ENCODE measurements at places on chromosomes 7 and 10. TPM values are rescaled to one million over a fixed set of nuclear protein-coding genes. Genes with fewer than 3 reads are reported as not detected.

DNA sequence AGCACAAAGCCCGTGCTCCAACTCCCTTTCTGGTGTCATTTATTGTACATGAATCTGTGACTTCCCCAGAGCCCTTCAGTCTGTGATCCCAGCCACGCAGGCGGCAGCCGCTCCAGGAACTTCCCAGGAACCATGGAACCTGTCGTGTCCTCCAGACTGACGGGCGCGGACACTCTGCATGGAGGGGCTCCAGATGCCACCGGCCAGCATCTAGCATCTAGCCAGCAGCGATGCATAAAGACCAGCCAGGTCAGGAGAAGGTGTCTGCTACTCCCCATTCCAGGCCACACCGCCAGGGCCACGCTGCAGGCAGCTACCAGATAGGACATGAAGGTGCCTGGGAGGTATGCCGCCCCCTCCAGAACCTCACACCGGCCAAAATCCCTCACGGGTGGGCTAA is 77.4 kb downstream of the PRKAG2 start:
- DNase-seq: no peak

DNA sequence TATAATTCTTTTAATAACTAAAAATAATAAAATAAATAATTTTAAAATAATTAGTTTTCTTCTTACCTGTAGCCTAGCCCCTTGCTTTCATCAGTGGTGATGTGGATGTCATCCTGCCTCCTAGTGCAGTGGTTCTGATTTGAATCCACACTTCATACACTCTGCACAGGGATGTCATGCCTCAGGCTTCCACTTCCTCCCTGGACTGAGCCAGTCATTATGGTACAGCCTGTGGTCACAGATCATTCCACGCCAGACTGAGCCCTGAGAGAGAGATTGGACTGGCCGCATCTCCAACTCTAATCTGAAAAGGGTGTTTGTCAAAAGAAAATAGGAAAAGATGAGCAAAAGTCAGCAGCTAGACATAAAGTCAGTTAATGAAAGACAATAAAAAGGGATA is 436.2 kb upstream of the IGFBP3 start:
- no peak for DNase-seq

DNA sequence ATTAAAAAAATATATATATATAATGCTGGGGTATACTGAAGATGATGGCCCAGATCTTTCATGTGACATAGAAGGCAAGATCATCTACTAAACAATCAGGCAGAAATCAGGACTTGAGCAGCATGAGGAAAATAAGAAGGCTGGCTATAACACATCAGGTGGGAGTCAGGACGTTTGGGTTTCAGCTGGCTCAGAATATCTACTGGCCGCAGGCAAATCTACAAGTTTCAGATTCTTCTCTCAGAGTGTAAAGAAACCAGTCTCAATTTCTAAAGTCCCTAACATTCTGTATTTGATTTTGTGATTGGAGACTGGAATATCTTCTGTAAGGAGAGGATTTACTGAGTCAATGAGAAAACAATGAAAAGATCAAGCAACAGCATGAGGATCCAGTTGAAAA is 37.7 kb upstream of the FAM3C start:
- no peak for DNase-seq

PPP1R3C gene
- 2.8 TPM for total RNA-seq

GRCh38 chr7:117237646-117238045 is 85.2 kb downstream of the WNT2 start:
- DNase-seq: no peak

C10orf90 gene
- 0.85 TPM for total RNA-seq

GRCh38 chr10:60955957-60956425 is 12.0 kb upstream of the RHOBTB1 start:
- no peak for DNase-seq

DNA sequence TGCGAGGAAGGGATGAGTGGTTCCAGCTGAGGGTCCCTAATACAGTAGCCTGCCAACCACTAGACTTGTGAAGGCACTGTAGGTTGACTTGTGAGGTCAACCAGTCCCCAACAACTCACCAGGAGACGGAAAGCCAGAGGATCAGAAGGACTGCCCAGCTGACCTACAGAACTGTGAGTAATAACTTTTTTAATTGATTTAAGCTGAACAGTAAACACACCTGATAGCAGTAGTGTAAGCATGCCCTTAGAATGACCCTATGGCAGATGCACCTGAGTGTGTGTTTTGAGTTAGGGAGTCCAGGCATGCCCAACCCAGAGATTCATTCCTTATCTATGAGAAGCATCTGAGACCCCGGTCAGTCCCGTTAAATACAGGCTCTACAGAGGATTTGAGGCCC is 14.1 kb downstream of the PRLHR start:
- no peak for DNase-seq

GRCh38 chr10:73762915-73763314 is 18.7 kb downstream of the SEC24C start:
- no peak for DNase-seq

C10orf53 gene
- total RNA-seq: not detected

DNA sequence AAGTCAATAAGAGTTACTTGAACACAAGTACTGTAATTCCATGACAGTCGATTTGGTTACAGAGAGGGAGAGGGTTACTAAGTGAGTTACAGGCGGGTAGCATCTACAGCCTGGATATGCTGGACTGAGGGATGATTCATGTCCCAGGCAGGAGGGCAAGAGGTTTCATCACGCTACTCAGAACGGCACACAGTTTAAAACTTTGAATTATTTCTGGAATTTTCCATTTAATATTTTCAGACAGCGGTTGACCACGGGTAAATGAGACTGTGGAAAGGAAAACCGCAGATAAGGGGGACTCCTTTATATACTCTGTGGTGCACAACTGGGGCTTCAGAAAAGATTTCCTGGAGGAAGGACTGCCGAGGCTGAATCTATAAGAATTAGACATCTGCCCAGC is 25.7 kb upstream of the LRRC4 start:
- DNase-seq: no peak

GRCh38 chr7:15424468-15424867 is 137.3 kb downstream of the AGMO start:
- DNase-seq: no peak

STRIP2 gene
- total RNA-seq: 6.5 TPM

DNA sequence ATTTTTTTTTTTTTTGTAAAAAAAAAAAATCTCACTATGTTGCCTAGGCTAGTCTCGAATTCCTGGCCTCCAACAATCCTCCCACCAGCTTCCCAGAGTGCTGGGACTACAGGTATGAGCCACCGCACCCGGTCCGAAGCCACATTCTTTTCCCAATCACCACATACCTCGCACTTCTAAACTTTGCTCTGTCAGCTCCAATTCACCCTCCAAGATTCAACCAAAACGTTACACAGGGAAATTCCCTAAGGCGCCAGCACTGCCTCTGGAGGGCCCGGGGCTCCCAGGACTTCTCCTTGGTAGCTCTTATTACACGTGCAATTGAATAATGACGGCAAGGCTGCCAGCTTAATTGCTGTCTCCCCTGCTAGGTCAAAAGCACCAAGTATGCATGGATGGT is 10.3 kb upstream of the DNAAF5 start:
- no peak for DNase-seq

- peak; percentile 17 for DNase-seq
These were observed 95.5 kb downstream of the FAM204A start for GRCh38 chr10:118246332-118247295.

DNA sequence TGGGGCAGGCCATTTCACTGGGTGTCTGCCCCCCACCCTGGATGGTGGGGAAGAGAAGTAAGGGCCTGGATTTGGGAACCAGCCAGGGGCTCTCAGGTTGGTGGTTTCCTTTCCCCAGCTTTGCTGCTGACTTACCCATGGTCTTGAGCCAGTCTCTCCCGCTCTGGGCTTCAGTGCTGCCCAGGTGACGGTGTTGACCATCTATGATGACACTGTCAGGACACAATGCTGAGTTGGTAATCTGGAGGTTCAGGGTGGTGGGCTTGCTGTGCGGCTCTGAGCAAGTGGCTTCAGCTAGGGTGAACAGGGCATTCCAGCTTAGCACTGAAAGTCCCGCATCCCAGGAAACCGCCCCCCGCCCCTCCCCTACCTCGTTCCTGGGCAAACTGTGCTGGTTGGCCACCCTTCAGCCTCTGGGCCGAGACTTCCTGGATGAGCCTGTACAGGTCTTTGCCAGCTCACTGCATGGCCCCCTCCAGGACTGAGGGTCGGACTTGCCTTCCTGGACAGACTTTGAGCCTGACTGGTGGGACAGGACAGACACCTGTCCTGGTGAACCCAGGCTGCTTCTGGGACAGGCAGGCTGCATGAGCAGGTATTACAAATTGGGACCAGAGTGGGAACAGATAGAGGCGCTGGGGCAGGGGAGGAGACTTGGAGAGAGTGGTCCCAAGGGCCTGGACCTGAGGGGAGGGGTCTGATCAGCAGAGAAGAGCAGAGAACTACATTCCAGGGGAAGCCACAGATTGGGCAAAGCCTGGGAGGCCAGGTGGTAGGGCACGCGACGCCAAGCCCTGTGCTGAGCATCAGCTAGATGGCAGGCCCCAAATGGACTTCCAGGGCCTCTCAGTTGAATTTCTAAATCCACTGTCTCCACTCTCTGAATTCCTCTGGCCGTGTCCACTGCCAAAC is 19.9 kb upstream of the ZMIZ1 start:
- peak; percentile 11 for DNase-seq

- DNase-seq: peak; percentile 54
These were observed 20.2 kb downstream of the TOMM7 start for GRCh38 chr7:22802426-22802825.

ASB10 gene
- not detected for total RNA-seq

RADIL gene
- total RNA-seq: 8.6 TPM

DPP6 gene
- total RNA-seq: 0.07 TPM

MRLN gene
- not detected for total RNA-seq

DNA sequence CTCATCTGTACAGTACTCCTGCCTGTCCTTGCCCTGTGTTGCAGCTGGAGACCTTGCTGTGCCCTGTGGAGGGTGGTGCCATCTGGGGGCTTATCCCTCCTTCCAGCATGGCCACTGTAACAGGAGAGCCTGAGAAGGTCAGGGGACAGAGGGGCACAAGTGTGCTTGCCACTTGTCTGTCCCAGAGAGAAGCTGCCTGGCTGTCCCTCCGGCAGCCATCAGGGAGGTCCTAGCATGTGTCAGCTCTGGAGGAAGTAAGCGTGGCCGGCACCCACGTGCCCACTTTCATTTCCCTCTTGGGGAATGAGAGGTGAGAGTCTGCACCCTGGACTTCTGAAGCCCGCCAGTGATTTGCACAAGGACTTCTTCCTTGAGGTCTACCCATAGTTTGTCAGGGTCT is 97.0 kb upstream of the PPIF start:
- DNase-seq: no peak

DNA sequence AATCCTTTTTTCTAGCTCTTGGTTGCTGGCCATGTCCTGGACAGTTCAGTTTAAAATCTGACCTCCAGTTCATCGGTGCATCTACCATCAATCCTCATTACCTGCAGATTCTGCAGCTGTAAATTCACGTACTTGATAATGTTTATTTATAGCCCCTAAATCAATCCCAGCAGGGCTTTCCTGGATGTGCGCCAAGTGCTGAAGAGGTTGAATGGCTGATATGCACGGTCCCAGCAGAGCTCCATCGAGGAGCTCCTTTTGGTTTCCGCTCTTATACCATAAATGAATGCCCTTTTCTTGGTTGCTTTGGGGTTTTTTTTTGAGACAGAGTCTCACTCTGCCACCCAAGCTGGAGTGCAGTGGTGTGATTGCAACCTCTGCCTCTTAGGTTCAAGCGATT is 91.2 kb upstream of the CCZ1B start:
- DNase-seq: no peak

SPDYE18 gene
- total RNA-seq: not detected

MIOS gene
- 38.8 TPM for total RNA-seq

DNA sequence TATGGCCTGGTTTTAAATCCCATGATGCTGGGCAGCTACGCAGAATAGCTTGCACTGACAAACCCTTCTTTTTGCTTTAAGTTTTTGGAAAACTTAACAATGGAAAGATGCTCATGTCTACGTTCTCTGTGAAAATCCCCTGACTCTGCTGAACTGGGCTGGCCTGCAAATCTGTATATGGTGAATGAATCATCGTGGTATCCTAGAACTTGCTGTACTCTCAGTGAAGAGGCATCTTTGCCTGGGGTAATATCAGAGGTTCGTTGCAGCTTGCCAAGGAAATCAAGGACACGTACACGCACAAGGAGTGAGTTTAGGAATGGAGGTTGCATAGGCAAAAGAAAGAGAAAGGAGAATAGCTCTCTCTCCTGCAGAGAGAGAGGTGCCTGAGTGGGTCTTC is 382.0 kb upstream of the ADARB2 start:
- DNase-seq: no peak

SMO gene
- total RNA-seq: 61.4 TPM

DNA sequence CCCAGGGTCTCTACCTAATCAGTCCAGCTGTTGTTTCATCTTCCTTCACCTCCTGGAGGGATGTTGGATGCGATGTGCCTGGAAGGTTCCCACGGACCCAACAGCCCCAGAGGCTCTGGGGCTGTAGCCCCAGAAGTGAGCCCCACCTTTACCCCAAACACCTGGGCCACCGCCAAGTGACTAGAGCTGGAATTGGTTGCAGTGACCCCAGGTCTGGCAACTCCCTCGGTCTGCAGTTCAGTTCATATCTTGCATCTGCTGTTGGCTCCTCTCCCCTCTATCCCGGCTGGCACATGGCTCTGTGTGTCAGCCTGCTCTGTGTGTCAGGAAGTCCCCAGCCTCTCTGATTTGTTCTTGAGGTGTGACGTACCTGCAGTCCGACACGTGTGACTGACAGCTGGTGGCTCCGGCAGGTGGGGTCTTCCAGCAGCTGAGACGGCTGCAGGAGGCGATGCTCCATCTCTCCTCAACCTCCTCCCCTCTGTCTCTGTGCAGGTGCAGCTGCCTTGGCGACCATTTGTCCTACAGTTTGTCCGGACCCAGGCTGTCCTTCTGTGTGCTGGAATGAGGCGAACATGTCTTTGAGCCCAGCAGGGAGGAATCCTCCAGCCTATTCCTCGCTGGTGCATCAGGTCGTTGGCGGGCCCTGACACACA is 38.6 kb downstream of the ELFN1 start:
- DNase-seq: no peak

- no peak for DNase-seq
These were observed 121.0 kb downstream of the ITIH5 start for GRCh38 chr10:7545792-7546191.

DNA sequence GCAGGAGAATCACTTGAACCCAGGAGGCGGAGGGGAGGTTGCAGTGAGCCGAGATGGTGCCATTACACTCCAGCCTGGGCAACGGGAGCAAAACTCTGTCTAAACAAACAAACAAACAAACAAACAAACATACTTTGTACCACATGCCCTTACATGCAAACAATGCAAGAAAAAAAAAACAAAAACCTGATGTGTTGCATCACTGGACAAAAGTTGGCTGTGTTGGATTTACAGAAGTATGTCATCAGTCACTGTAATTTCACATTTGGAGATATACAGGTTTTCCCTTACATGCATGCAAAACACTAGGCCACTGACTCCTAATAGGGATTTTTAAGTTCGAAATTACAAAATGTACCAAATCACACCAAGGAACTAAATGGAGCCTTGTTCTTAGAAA is 138.5 kb downstream of the SRPK2 start:
- no peak for DNase-seq

OR6B1 gene
- not detected for total RNA-seq

ASZ1 gene
- total RNA-seq: not detected

DNA sequence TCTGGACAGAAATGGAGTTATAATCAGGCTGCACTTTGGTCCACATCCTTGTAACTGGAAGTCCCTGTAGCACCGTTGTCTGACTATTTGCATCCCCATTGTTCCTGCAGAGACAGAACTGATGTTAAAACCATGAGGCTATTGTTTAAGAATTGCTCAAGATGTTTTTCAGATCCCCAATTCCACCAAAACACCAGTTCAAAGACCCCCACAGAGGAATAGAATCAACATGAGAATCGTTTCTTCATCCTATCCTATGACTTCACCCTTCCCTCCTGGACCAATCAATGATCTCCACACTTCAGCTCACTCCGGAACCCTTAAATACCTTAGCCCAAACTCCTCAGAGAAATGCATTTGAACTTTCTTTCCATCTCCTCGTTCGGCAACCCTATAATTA is 57.1 kb upstream of the GRID1 start:
- DNase-seq: no peak

Data from WTC11 (cell line).